ENCODE measurements at places on chromosomes 3 and 15. TPM values are rescaled to one million over a fixed set of nuclear protein-coding genes. Genes with fewer than 3 reads are reported as not detected.

The SEMA3F gene
- total RNA-seq = 79.4 TPM

GRCh38 chr15:98964466-98965133, 43.0 kb downstream of the PGPEP1L start:
- DNase-seq = no peak

The RBPMS2 gene
- 0.14 TPM for total RNA-seq

- no peak for DNase-seq
Measured at GRCh38 chr3:118970819-118971218, 63.8 kb downstream of the IGSF11 start.

The CACNA2D2 gene
- total RNA-seq = not detected

Data from dermis blood vessel endothelial cell (primary cell).